MCF 10A (cell line): ENCODE measurements at places on chromosomes 5 and 9. TPM values are rescaled to one million over a fixed set of nuclear protein-coding genes. Genes with fewer than 3 reads are reported as not detected.

GRCh38 chr5:112951124-112951702, 25.4 kb upstream of the DCP2 start:
- no peak for DNase-seq

DNA sequence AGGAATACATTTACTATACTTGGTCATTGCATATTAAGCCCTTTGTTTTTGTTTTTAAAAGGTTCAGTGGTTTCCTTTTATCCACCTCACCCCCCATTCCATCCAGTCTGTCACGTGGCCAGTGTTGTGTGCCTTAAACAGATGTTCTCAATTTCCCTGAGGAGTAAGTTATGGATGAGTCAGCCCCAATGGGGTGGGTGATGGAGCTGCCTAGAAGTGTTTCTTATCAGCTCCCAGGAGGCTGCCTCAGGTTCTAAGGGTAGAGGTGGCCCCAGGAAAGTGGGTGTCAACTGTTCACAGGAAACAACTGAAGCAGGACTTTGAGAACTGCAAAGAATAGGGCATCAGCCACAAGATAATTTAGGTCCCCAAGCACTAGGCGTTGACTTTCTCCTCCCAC, 41.1 kb downstream of the ACTBL2 start:
- DNase-seq, result peak; percentile 82

GRCh38 chr5:150081541-150082283, 4.6 kb downstream of the CSF1R start:
- DNase-seq, result no peak

- no peak for DNase-seq
Observed at GRCh38 chr5:946720-947625, 54.3 kb downstream of the TRIP13 start.

- DNase-seq, result no peak
Observed at GRCh38 chr5:139446956-139447779, 7.8 kb upstream of the DNAJC18 start.

GRCh38 chr9:98365227-98365669, 109.8 kb upstream of the TBC1D2 start:
- DNase-seq, result peak; percentile 44

GRCh38 chr5:4945296-4945695, 194.8 kb upstream of the ADAMTS16 start:
- DNase-seq, result no peak

- no peak for DNase-seq
Observed at GRCh38 chr5:137291031-137291430, 208.1 kb downstream of the SPOCK1 start.

- peak; percentile 5 for DNase-seq
Observed at GRCh38 chr9:106771608-106772007, 91.4 kb upstream of the ZNF462 start.

- DNase-seq, result no peak
Observed at GRCh38 chr5:3175416-3175815, 420.2 kb upstream of the IRX1 start.

DNA sequence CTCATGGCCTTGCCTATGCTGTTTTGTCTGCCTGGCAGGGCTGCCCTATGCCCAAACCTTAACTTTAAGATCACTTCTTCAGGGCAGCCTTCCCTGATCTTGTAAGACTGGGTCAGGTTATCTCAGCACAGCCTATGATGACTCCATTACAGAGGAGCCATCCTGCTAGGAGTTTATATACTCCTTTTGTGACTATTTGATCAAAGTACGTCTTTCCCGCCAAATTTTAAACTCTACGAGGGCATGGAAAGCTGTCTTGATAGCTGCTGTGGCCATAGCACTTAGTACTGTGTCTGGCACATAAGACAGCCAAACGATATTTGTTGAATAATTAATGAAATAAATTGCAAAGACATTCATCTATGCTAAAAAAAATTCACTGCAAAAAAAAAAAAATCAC, 60.6 kb downstream of the PPP2R2B start:
- DNase-seq, result no peak

- peak; percentile 46 for DNase-seq
Observed at GRCh38 chr5:166370928-166371690, 1920.3 kb upstream of the WWC1 start.

- no peak for DNase-seq
Observed at GRCh38 chr9:135287627-135288026, 192.0 kb upstream of the PPP1R26 start.

GRCh38 chr5:124394700-124395245, 351.7 kb downstream of the ZNF608 start:
- DNase-seq, result no peak

- no peak for DNase-seq
Observed at GRCh38 chr5:111945535-111945934, 188.5 kb upstream of the NREP start.

DNA sequence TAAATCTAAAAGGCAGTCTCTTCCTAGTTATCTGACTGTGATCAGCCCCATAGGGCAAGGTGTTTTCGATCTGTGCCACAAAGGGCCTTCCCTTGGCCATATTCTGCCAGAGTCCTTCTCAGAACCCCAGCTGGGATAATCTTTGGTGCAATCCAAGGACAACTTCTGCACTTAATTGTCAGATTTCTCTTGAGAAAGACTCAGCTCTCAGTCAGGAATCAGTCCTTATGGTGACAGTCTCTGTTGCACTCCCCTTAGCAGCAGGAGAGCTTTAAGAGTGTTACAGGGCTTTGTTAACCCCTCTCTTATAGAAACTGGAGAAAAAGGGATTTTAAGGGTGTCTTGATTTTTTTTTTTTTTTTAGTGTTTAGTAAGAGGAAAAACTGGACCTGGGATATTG, 15.4 kb upstream of the RFX3 start:
- DNase-seq, result no peak

DNA sequence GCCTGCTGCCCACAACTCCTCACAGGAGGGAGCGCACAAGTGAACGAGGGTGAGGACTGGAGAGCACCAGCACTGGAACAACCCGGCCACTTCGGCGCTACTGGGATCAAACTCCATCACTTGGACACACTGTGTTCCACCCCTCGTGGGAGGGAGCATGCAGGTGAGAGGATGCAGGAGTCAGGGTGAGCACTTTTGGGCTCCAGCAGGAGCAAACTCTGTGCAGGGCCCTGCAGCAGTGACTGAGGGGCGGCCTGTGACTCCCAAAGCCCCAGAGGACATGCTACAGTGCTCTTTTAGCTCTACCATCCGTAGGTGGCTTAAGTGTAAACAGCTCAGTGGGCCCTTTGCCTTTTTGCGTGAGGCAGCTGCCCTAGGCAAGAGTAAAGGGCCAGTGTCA, 4.4 kb upstream of the MOCS2 start:
- DNase-seq, result no peak

- DNase-seq, result peak; percentile 91
Observed at GRCh38 chr5:139100825-139101224, 97.3 kb downstream of the SIL1 start.

DNA sequence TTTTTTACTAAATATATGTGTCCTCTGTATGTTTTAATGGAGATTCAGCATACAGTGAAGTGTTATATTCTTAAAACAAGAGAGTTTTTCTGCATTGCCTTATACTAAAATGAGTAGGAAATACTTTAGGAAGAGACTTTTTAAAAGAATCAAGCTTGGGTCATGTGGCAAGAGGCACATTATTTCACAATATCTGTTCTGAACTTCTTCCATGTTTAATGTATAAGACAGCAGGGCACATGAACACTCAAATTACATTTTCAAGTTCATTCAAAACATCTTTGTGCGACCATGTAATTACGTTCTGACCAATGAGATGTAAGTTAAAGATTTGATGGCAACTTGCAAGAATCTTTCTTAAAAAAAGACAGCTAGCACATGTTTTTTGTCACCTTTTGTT, 1055.9 kb downstream of the NR2F1-AS1 start:
- DNase-seq, result no peak

DNA sequence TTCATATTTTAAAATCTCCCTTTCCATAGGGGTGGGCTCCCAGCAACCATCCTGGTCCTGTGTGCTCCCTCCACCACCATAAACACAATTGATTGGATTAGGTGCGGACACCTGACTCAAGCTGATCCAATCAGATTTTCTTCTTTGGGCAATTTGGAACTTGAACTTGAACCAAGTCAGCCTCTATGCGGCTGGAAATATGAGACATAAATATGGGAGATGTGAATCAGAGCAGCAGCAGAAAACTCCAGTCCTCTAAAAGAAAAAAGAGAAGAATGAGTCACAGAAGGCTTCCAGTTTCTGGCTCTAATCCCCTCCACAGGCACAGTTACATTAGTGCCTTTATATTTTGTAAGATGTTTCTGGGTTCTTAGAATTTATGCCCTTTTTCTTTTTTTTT, 306.6 kb downstream of the MLLT3 start:
- DNase-seq, result peak; percentile 51

GRCh38 chr5:67192719-67193438, 3.7 kb downstream of the CD180 start:
- DNase-seq, result no peak

DNA sequence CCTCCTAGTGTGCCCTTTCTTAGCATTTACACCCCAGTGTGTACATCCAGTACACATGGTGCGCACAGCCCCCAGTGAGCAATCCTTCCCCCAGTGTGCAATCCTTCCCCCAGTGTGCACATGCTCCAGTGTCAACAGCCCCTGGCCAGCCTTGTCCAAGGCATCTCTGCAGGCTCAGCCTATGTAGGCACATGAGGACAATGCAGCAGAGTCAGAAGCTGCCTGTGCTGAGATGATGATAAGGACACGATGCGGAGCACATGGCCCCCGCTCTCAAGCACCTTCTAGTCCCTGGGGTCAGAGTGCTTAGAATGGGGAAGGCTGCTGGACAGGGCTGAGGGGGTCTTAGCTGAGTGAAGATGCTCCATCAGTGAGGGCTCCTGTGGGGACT, 69.8 kb downstream of the GADD45G start:
- no peak for DNase-seq

- DNase-seq, result no peak
Observed at GRCh38 chr5:176144508-176144907, 93.7 kb upstream of the SIMC1 start.

DNA sequence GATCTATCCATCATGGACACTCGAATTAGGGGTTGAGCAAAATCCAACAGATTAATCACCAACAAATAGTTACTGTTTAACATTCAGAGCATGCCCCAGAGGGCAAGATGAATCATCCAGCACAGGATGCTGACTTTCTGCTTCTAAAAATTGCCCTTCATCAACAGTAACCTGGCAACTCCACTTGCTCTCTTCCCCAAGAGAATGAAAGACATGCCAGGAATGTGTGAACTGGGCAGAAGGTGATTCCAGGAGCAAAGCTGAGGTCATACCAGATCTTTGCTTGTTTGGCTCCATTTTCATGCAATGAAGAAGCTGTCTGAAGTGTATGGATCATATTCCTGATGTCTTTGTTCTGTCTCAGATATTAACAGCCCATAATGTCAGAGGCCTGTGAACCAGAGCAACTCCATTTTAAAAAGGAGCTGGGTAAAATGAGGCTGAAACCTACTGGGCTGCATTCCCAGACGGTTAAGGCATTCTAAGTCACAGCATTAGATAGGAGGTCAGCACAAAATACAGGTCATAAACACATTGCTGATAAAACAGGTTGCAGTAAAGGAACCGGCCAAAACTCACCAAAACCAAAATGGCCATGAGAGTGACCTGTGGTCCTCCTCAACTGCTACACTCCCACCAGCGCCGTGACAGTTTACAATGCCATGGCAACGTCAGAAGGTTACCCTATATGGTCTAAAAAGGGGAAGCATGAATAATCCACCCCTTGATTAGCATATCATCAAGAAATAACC, 2.5 kb upstream of the ZNF367 start:
- peak; percentile 94 for DNase-seq

DNA sequence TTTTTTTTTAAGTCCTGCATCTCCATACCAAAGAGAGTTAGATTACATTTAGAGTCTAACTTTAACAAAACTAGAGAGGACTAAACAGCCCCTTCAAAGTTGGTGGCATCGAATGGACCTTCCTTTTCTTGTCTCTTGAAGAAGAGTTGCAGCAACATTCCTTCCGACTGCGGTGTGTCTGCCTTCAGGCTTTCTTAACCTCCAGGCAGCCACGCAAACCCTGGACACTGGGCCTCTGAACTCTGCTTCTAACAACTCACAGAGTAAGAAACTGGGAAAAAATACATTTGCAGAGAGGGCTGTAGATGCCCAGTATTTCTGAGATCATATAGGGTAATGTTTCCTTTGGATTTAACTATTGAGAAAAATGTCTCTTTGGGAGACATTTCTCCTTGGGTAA, 120.5 kb upstream of the MAST4 start:
- no peak for DNase-seq

DNA sequence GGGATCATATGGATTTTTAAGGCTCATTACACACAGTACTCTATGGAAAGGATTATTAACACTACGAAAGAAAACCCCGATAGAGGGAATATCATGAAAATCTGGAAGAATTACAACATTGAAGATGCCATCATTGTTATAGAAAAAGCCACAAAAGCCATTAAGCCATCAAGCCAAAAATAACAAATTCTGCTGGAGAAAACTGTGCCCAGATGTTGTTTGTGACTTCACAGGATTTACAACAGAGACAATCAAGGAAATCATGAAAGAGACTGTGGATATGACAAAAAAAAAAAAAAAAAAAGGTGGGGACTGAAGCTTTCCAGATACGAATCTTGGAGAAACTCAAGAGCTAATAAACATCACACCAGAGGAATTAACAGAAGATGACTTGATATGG, 433.8 kb upstream of the CDH6 start:
- DNase-seq, result no peak

GRCh38 chr5:39024005-39024404, 50.2 kb downstream of the RICTOR start:
- no peak for DNase-seq

GRCh38 chr5:84130006-84130580, 254.6 kb downstream of the EDIL3 start:
- DNase-seq, result no peak

DNA sequence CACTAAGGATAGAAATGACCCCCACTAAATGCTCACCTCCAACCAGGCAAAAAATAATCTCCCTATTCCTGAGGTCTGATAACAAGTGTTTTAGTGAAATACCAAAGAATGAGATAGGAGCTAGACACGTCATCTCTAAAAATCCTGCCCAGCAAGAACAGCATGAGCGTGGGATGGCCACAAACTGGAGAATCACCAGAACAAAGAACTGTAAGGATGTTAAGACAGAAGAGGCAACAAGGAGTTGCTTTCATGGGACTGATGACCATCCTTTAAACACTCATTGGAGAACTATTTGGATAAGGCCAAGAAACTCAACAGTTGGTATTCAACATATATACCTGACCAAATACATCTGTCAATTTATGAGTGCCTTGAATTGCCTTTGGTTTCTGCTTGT, 113.7 kb downstream of the RASEF start:
- DNase-seq, result no peak

- no peak for DNase-seq
Observed at GRCh38 chr5:10874541-10874940, 113.5 kb upstream of the DAP start.

- DNase-seq, result peak; percentile 82
Observed at GRCh38 chr5:124061663-124062062, 549.7 kb downstream of the CSNK1G3 start.

TRPM3 gene
- total RNA-seq, result 0.22 and 0.44 TPM in 2 replicates

ACTBL2 gene
- total RNA-seq, result 0.10 TPM in 1 of 2 replicates, not detected in the other

SHB gene
- total RNA-seq, result 22.3 and 29.6 TPM in 2 replicates

MELK gene
- 25.6 and 33.3 TPM in 2 replicates for total RNA-seq

C9orf85 gene
- total RNA-seq, result 19.6 and 23.3 TPM in 2 replicates

PCDHGC5 gene
- 0.61 and 0.69 TPM in 2 replicates for total RNA-seq

TNC gene
- 49.8 and 82.4 TPM in 2 replicates for total RNA-seq

FAM169A gene
- 13.5 and 14.3 TPM in 2 replicates for total RNA-seq

PCDHGC4 gene
- 0.40 and 1.7 TPM in 2 replicates for total RNA-seq

GABRG2 gene
- total RNA-seq, result not detected in 2 replicates

OR1J2 gene
- not detected in 2 replicates for total RNA-seq

CDH9 gene
- total RNA-seq, result not detected in 2 replicates

RNF183 gene
- not detected in 2 replicates for total RNA-seq

ENTREP1 gene
- total RNA-seq, result 0.35 and 0.74 TPM in 2 replicates
